CD8-positive, alpha-beta memory T cell (primary cell): ENCODE measurements at places on chromosomes 4 and X.

DNA sequence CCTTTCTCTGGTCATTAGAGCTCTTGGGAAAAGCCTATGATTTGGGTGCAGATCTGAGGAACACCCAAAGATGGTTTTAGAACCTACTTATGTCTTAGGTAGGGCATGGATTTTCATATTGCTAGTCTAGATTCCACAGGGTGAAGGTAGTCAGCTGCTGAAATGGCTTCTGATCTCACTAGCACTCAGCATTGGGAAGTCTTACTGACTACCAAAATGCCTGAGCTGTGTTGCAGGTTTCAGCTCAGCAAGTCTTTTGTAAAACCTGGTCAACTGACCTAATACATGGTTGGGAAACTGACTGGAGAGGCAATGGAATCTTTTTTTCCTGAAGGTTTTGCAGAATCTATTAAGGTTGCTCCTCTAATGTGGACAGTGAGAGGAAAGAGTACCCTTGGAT, 136.4 kb downstream of the CCNG2 start:
- no peak for DNase-seq
- no peaks in the 10 kb centered on the region for H3K4me1 ChIP-seq
- H3K27ac ChIP-seq = no peak overlapping the region
- H3K4me3 ChIP-seq = no peak overlapping the region

GRCh38 chr4:5488413-5488812, 219.9 kb downstream of the EVC2 start:
- H3K4me3 ChIP-seq = no peak overlapping the region
- no peaks in the 10 kb centered on the region for H3K36me3 ChIP-seq
- DNase-seq = no peak
- H3K27me3 ChIP-seq = no peaks in the 10 kb centered on the region

GRCh38 chr4:128354205-128354821, 66.7 kb upstream of the PGRMC2 start:
- H3K27me3 ChIP-seq = no peaks in the 10 kb centered on the region
- H3K27ac ChIP-seq = no peak overlapping the region
- H3K4me3 ChIP-seq = no peak overlapping the region
- DNase-seq = no peak
- H3K36me3 ChIP-seq = no peaks in the 10 kb centered on the region

DNA sequence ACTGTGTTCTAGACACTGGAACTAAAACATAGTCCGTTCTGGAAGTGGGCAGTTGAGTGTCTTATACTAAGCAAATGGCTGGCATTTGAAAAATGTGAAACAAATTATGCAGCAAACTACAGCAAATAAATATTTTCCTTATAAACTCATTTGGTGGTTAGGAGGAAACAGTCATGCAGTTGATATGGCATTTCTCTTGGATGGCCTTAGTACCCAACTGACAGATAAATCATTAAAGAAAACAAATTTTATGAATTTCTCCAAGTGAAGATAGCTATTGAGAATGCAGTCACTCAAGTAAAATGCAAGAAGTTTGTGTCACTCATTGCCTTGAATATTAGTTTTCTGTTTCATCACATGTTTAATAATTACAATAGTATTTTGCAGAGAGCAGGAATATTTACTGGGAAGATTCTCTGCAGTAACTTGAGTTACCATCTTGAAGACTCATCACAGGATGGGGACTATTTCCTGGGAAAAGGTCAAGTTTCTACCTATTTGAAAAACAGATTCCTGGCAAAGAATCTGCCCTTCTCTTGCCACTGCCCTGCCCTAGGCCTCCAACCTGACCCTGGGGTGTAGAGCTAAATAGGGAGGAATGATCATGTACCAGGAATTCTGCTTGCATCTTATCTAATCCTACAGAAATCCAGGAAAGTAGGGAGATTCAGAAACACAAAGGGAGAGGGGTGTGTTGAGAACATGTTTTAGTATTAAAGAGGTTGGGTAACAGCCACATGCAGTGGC, 105.9 kb downstream of the SH3RF1 start:
- no peak overlapping the region for H3K4me3 ChIP-seq
- H3K27ac ChIP-seq = no peak overlapping the region
- no peaks in the 10 kb centered on the region for H3K36me3 ChIP-seq
- no peaks in the 10 kb centered on the region for H3K4me1 ChIP-seq

- H3K36me3 ChIP-seq = no peaks in the 10 kb centered on the region
- no peaks in the 10 kb centered on the region for H3K4me1 ChIP-seq
- no peak overlapping the region for H3K4me3 ChIP-seq
- DNase-seq = no peak
Observed at GRCh38 chr4:85946821-85947220, 413.0 kb downstream of the MAPK10 start.
